Umbilical cord (tissue), 2 donors: ENCODE measurements at places on chromosomes 4 and X. TPM values are rescaled to one million over a fixed set of nuclear protein-coding genes. Genes with fewer than 3 reads are reported as not detected.

- DNase-seq = no peak
These were observed 8.1 kb downstream of the ARHGAP36 start for GRCh38 chrX:131066237-131066636.

DNA sequence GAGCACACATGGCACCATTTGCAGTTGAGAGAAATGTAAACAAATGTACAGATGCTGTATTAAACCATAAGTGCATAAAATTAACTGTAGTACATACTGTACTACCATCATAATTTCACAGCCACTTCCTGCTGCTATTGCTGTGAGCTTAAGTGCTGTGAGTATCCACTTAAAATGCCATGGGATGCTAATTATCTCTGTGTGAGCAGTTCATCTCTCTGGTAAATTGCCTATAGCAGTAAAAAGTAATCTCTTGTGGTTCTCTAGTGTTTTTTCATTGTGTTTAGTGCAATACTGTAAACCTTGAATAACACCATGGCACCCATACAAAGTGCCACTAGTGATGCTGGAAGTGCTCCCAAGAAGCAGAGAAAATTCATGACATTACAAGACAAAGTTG lies 9.9 kb upstream of the SCOC start:
- DNase-seq = no peak

GRCh38 chrX:57583477-57583876 lies 8.3 kb upstream of the ZXDB start:
- no peak for DNase-seq

DNA sequence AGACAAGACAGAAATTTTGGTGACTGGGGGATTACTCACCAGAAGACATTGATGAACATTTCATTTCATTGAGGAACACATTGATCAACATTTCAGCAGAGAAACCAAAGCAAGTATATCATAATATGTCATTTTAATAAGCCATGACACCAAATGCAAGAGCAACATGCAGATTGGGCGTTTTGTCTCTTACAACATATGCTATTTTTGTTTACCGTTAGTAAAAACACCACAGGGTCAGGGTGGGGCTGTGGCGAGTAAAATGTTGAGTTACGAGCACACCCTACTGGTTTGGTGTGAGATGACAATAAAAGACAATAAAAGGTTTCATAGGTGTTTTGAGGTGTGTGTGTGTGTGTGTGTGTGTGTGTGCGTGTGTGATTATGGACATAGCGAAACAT lies 294.5 kb downstream of the PDGFC start:
- no peak for DNase-seq

DNA sequence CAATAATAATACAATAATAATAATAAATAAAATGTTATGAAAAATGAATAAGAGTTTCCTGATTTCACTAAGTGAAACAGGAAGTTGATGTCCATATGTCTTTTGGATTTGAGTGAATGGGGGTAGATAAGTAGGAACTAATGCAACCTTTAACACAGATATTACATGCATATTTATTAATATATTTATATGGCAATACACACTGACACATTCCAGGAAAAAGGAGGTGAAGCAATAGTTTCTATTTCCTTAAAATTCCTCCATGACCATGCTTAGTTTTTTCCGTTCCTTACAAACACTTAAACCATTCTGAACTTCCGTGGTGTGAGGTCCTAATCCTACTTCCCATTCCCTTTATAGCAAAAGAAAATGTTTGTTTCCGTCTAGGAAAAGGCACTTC lies 48.3 kb downstream of the ATXN3L start:
- DNase-seq = no peak

GRCh38 chrX:72107841-72108595 lies 23.7 kb downstream of the RTL5 start:
- no peak for DNase-seq

GRCh38 chr4:949656-950055 lies 17.4 kb downstream of the TMEM175 start:
- DNase-seq = no peak

GRCh38 chr4:6031846-6032245 lies 13.6 kb upstream of the C4orf50 start:
- no peak for DNase-seq

GRCh38 chr4:114694770-114695169 lies 96.2 kb downstream of the UGT8 start:
- peak; percentile 38 for DNase-seq

The LNX1 gene
- total RNA-seq = 30.8 TPM
